ENCODE measurements at places on chromosomes 1 and 21.

- peak; percentile 75 for DNase-seq
These were observed 106.7 kb upstream of the C21orf91 start for GRCh38 chr21:17925899-17926298.

DNA sequence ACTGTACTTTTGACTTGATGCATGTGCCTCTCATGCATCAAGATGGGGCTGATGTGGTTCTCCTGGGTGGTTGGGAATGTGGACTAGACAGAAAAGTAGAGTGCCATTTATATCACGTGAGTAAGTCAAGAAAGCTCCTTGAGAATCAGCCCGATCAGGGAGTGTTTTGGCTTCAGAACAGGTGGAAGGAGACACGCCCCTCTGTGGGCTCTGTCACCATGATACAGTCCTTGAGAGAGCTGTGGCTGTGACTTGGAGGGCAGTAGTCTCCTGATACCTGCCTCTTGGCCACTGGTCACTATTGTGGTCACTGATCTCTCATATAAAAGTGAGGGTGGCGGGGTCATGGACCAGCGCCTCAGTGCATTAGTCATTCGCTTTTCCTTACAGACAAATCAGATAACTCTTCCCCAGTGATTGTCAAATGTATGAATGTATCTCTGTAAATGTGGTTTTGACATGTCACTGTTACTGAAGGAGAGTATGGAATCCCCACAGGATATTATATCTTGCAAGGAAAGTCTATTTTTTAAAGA, 8.9 kb upstream of the C4BPB start:
- no peak for DNase-seq

GRCh38 chr21:36821032-36821299, 122.1 kb downstream of the SIM2 start:
- DNase-seq, result no peak

- DNase-seq, result peak; percentile 43
These were observed 29.8 kb downstream of the GPA33 start for GRCh38 chr1:167060141-167061072.

DNA sequence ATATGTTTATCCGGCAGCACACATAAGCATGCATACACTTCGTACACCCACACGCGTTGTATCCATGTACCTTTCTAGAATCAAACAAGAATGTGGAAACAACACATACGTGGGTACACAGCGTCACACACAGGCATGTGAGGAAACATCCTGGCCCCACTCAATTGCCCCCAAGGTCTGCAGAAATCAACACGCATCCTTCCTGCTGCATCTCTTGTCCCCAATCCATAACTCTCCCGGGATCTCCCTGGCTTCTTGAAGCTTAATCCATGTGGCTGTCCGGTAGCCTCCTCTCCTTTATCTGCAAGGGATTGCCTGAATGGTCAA, 5.5 kb upstream of the TBX15 start:
- no peak for DNase-seq

DNA sequence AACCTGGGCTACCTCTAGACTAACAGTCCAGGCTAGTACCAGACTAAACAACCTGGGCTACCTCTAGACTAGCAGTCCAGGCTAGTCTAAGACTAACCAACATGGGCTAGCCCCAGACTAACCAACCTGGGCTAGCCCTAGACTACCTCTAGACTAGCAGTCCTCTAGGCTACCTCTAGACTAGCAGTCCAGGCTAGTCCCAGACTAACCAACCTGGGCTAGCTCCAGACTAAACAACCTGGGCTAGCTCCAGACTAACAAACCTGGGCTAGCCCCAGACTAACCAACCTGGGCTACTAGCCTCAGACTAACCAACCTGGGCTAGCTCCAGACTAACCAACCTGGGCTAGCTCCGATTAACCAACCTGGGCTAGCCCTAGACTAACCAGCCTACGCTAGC, 2.0 kb downstream of the TFF2 start:
- no peak for DNase-seq

GRCh38 chr1:43225168-43225567, 44.6 kb upstream of the TMEM125 start:
- peak; percentile 30 for DNase-seq

DNA sequence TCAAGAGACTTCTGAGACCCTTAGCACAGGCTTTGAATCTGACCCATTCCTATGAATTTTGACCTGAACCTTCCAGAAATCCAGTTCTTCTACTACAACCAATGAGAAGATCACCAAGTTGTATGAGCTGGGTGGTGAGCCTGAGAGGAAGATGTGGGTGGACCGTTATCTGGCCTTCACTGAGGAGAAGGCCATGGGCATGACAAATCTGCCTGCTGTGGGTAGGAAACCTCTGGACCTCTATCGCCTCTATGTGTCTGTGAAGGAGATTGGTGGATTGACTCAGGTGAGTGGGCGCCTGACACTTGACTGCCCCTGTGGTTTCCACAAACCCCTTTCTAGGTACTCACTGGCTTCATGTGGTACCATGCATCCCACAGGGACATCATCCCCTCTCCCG, 20.0 kb upstream of the PIGV start:
- DNase-seq, result no peak

DNA sequence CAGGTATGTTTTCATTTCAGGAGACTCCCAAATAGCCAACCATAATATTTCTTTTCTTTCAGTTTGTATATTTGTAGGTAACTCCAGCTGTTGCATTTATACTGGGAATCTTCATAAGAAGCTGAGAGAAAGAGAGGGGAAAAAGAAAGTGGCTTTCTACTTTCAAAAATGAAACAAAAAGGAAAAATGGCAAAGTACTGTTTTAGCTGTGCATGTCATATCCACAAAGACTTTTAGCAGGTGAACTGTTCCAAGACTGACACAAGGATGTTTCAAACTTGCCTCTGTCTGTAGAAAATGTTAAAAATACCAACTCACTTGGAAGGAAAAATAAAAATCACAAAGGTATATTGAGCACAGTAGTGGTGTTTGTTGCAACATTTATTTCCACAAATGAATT, 41.9 kb upstream of the CACYBP start:
- no peak for DNase-seq

DNA sequence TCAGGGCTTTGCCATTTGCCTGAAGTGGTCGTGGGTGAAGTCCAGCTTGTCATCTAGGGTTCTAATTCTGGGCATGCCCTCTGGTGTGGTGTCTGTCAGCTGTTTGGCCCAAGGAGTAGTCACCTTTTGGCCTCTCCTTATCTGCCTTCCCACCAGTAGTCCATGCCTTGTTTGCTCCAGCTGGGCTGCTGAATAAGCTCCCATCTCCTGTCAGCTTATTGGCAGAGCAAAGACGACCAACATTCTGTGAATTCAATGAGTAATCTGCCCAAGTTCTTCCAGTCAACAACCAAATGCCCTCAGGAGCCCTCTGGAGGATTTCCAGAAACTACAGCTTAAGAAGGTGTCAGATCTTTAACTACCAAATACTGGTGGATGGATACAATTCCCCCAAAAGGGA, 7.0 kb downstream of the BCAN start:
- DNase-seq, result no peak

DNA sequence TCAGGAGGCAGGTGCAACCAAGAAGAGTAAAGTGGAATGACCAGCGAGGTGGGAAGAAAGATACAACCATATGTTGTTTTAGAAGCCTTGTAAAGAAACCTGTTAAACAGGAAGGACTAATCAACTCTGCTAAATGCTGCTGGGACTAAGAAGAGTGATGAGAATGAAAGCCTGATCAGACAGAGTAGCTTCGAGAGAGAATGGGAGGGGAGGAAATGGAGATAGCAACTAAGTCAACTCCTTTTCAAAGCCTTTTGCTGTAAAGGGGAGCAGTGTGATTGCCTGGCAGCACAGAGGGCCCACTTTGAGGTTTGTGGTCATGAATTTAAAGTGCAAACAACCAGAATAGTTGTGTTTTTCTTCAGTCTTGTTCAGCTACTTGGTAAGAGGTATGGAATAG, 31.4 kb downstream of the SLC30A7 start:
- peak; percentile 53 for DNase-seq

Data from hematopoietic multipotent progenitor cell treated with erythropoietin and hydrocortisone succinate and interleukin-3 and kit ligand, for 4 days (in vitro differentiated cells).